ENCODE measurements at places on chromosomes 11 and 22.

DNA sequence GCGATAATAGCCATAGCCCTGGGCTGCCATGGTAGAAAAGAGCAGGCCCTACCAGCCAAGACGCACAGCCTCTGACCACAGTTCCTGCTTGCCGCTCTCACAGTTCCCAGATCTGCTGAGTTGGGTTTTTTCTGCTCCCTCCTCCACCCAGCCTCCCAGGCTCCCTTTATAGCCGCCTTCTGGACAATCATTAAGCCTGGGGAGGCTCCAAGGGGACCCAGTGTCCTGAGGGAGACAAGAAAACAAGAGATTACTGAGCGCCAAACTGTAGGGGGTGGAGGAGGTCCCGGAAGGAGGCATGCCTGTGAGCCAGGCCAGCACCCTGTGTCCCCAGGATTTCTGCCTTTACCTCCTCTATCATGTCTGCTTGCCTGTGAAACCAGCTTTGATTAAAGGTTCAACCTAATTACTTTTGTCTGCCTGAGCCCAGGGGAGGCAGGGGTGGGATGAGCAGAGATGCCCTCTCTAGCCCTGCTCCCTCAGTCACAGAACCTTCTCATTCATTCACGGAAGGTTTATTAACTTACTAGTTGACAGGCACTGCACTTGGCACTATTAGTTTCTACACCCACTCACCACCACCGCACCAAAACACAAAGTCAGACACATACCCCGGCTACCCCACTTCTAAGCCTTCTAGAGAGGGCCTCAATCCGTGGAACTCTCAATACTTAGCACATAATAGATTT is 1.2 kb downstream of the SLC37A4 start:
- DNase-seq: no peak

DNA sequence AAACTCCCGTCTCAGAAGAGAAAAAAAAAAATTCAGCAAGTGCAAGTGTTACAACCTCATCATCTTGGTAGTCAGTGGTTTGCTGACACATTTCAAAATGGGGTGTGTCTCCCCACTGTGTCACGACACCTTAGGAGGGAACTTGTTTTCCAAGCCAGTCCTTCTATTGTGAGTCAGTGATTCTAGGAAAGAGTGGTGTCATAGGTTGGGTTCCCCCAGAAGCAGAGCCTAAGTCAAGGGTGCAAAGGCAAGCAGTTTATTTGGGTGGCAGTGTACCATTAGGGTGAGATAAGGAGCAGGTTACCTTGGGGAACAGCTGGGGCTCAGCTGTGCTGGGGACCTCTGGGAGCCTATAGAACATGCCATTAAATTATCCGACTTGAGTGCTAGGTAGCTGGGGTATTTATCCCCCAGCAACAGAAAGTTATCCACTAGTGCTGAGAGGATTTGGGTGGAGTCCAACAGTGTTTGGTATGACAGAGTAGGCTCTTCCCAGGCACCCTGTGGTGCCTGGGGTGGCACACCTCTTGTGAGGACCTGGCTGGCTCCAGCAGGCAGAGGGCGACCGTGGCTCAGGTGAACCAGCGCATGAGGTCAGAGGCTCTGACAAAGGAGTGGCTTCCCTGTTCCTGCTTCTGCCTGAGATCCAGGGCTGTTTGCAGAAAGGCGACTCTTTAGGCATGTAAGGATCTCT is 41.7 kb downstream of the KIAA1671 start:
- DNase-seq: no peak

GRCh38 chr11:47225552-47226400 is 11.0 kb downstream of the DDB2 start:
- DNase-seq: no peak

DNA sequence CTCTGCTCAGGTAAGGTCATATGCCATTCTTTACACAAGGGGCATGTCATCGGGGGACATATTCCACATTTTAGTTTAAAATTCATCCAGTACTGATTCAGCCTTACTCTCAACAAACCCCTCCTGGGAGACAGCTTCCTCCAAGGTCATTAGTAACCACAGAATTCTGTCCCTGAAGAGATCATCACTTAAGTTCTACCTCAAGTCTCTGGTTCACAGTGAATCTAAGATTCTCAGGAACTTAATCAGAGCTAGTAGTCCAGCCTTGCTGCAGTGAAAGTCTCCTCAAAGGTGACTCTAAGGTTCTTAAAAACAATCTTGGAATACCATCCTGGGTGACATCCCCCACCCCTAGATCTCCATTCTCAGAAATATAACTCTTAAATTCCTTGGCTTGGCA is 18.9 kb upstream of the GDPD4 start:
- DNase-seq: no peak

DNA sequence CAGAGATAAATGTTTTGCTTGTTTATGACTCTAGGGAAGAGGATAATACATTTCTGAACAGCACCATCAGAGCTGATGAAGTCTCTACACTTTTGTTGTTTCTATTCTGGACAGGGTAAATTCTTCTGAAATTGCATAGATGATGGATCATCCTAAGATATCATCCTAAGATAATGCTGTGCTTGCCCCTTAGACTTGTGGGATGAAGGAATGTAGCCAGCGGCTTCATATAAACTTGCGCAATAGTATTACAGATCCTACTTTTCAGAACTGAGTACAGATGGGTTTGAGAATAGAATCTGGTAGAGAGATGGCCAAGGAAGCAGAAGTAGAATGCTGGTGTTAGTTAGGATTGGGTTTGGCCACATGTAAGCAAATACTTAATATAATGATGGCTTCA is 61.0 kb downstream of the NCAM1 start:
- DNase-seq: no peak

DNA sequence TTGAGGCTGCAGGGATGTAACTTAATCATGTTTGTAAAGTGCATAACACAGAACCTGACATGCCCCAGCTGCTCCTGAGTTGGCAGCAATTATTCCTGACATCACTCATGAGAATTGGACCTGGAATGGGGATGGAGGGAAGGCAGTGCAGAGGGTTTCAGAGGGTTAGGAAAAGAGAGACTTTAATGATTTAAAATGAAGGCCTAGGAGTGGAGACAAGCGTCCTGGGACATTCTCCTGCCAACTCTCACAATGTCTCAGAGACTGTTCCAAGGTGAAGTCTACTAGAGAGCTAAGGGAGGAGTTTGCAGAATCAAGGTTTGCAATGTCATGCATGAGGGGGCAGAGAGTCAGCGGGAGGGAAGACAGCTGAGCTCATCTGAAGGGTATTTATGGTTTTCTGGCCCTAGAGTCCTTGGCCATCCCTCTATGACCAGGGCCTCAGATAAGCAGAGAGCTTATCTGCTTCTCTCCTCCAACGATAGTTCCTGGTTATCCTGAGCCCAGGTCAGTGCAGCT is 36.9 kb downstream of the GGTLC2 start:
- no peak for DNase-seq

Measured in cardiac septum (tissue), 1 donor.